ENCODE measurements at places on chromosomes 5 and 9. TPM values are rescaled to one million over a fixed set of nuclear protein-coding genes. Genes with fewer than 3 reads are reported as not detected.

Gene NR2F1
- 10.9 TPM for total RNA-seq

Gene UHRF2
- 34.1 TPM for total RNA-seq

Gene C5orf52
- total RNA-seq = not detected

Gene KIF27
- total RNA-seq = 5.1 TPM

Gene EEIG1
- total RNA-seq = 14.3 TPM

Gene PTRH1
- 6.7 TPM for total RNA-seq

Gene HMHB1
- not detected for total RNA-seq

Gene XPA
- 6.9 TPM for total RNA-seq

Gene SPTLC1
- 29.0 TPM for total RNA-seq

Gene INPP5E
- 3.3 TPM for total RNA-seq

Gene ENTPD8
- 1.6 TPM for total RNA-seq

Gene ARL14EPL
- not detected for total RNA-seq

Gene PCDHA9
- not detected for total RNA-seq

Gene MAST4
- total RNA-seq = 5.0 TPM

Gene PCDHB4
- 0.17 TPM for total RNA-seq

Gene SLC22A4
- 0.59 TPM for total RNA-seq

Gene COX7C
- total RNA-seq = 182 TPM

GRCh38 chr9:87336914-87337333 lies 160.7 kb upstream of the DAPK1 start:
- DNase-seq = no peak

- DNase-seq = no peak
Measured at GRCh38 chr5:13188371-13188770, 756.1 kb downstream of the DNAH5 start.

- DNase-seq = no peak
Measured at GRCh38 chr9:38404314-38404713, 11.8 kb downstream of the ALDH1B1 start.

DNA sequence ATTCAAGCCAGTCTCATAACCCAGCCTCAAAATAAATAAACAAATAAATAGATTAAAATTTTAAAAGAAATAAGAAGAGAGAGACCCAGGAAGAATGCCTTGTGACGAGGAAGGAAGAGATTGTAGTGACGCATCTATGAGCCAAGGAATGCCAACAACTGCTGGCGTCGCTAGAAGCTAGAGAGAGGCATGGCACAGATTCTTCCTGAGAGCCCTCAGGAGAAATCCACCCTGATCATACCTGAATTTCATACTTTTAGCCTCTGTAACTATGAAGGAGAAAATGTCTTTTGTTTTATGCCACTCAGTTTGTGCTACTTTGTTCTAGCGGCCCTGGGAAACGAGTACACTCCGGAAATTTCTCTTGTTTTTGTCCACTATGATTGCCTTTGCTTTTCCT lies 103.9 kb downstream of the C9orf50 start:
- no peak for DNase-seq

DNA sequence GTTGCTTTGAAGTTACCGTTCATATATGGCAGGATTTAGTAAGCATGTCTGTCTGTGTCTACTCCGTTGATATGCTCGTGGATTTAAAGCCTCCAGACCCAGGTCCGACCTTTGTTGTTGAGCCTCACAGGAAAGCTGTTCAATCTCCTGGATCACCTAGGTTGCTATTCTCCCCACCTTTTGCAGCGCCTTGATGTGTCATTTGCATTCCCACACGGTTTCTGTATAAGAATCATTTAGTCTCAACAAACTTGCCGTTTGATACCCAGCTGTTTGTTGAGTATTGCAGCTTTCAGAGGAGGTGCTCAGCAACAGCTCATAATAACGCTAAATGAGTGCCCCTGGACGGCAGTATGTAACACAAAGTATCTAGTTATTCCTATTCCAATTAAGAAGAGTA lies 1.2 kb upstream of the ADGRV1 start:
- no peak for DNase-seq

DNA sequence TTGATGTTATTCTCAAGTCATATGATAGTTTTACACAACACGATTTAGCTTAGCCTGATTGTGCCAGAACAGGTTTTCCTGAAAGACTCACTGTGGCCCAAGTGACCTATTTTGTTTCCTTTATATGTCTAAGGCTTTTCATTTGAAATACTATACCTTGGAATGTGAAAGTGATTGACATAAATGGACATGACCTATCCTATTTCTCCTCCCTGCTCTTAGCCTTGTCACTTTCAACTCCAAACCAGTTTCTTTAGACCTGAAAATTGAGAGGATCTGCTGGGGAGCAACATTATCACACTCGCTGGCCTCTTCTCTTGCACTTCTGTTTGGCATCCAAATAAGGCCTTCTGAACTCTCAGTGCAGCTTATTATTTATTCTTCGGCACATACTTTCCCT lies 496.8 kb downstream of the MAT2B start:
- DNase-seq = no peak

GRCh38 chr9:95018099-95018936 lies 291.8 kb downstream of the AOPEP start:
- DNase-seq = no peak

DNA sequence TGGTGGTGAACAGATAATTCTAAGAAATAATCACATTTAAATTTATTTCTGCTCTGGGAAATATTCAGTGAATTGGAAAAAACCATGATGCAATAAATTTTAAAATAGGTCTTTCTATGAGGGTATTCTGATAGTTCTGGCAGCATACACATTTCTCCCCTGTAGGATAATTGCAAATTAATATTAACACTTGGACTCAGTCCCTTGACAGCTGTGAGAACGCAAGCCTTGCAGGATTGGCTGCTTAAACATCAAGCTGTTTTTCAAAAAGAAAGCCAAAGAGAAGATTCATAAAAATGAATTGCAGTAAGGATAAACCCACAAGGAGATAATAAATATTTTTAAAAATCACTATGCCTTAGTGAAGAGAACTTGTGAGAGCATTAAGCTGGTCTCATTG lies 180.0 kb downstream of the MTRR start:
- DNase-seq = no peak

DNA sequence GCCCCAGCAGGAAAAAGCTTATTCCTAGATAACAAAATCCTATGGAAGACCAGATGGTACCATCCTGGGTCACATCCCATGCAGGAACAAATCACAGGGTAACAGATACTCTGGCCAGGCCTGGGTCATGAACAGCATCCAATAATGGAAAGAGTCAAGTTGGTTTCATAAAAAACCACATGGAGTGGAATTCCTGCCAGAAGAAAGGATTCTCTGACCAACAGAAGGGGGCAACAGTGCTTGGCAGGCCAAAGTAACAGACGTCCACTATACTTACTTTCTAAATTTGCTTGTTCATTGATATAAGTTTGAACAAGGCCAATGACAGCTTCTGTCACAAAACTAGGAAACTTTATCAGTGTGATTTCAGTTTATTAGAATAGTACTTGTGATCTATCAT lies 273.5 kb downstream of the ARRDC3 start:
- DNase-seq = no peak

- no peak for DNase-seq
Measured at GRCh38 chr5:94672746-94673145, 54.3 kb downstream of the SLF1 start.

GRCh38 chr5:73157414-73158303 lies 15.3 kb upstream of the TMEM174 start:
- DNase-seq = no peak

GRCh38 chr5:65480306-65480865 lies 1.3 kb downstream of the ADAMTS6 start:
- DNase-seq = peak; percentile 64

- no peak for DNase-seq
Measured at GRCh38 chr5:6198531-6198930, 179.8 kb downstream of the MED10 start.

DNA sequence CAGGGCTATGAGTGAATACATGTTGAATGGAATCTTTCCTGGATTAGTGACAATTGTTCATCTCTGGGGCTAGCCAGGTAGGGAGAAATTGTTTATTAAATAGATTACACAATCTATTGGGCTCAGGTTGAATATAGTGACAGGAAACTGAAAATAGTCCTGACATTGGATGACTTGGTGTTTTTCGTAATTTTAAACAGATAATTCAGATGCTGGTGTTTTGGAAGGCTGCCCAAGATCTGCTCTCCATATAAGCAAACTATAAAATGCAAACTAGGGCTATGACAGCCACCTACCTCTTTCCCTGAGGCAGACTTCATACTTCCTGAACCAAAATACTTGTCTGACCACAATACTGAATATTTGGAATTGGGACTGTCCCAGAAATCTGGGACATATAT lies 99.1 kb downstream of the ENC1 start:
- no peak for DNase-seq

- no peak for DNase-seq
Measured at GRCh38 chr5:69295088-69295754, 37.4 kb downstream of the CCDC125 start.

DNA sequence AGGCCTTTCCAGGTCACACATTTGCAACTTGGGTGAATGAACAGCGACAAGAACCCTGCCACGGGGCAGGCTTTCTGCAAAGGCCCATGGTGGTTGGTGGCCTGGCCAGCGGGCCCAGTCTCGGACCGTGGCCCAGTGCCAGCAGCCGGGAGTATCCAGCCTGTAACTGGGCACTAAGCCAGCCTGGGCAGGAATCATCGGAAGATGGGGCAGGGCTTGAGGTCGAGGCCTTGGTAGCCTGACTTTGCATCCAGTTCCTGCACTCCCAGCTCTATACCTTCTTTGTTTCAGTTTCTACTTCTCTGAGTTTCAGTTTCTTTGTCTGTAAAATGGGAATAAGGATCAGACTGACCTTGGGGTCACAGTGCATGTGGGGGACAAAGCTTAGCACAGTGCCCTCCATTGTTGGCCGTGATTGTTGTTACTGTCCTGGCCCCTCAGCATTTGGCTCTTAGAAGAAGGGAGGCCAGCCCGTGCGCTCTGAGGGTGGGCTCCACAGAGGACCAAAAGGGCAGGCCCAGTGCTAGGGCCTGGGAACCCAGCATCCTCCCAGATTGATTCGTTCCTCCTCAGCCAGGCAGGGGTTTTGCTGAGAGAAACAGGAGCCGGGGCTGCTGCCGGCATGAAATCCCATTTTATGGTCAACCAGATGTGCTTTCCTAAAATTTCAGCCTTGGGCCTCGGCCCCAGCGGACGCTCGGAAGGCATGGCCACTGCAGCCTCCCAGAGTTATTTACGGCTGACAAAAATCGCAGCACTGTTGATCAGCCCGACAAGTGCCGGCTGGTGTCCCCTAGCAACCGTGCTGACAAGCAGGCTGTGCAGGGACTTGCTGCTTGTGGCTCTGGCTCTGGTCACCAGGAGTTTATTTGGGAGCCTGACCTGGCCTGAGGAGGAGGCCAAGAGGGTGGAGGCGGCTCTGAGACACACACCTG lies 43.6 kb downstream of the JADE2 start:
- no peak for DNase-seq

GRCh38 chr5:60529001-60529400 lies 171.0 kb downstream of the DEPDC1B start:
- DNase-seq = no peak

DNA sequence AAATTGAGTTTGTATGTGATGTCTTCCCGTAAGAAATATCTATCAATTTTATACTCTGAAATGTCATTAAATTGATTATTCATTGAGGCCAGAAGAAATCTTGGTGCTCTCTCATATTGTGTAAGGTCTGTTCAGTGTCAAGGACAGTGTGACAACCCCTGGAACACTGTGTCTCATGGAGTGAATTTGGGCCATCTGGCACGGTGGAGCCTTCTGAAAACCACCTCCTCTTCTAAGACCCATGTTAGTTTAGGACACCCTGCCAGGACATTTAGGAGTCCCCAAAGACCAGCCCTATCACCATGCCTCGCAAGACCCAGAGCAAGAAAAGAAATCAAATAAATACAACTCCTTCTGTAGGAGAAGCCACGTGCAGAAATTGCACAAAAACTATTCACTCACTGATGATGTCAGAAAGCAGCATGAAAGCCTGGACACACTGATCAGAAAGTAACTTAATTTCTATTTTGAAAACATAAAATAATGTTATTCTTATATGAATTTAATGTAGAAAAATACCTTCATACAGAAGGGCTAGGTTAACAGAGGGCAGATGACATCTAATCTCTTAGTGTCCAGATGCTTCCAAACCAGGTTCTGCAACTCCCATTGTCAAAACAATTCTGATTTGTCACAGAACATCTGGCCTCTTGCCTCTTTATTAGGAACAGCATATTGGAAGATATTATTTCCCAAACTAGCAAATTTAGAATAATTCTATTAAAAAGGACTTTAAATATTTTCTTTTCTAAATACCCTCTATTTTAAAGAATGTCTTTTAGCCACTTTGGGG lies 298.8 kb downstream of the NR2F1-AS1 start:
- no peak for DNase-seq
